ENCODE measurements at places on chromosomes 11 and 22.

- no peak for DNase-seq
Measured at GRCh38 chr11:95700471-95700817, 89.1 kb downstream of the FAM76B start.

GRCh38 chr11:75954039-75954438 is 139.0 kb downstream of the UVRAG start:
- no peak for DNase-seq

- no peak for DNase-seq
Measured at GRCh38 chr11:69863544-69864200, 44.5 kb upstream of the FGF3 start.

DNA sequence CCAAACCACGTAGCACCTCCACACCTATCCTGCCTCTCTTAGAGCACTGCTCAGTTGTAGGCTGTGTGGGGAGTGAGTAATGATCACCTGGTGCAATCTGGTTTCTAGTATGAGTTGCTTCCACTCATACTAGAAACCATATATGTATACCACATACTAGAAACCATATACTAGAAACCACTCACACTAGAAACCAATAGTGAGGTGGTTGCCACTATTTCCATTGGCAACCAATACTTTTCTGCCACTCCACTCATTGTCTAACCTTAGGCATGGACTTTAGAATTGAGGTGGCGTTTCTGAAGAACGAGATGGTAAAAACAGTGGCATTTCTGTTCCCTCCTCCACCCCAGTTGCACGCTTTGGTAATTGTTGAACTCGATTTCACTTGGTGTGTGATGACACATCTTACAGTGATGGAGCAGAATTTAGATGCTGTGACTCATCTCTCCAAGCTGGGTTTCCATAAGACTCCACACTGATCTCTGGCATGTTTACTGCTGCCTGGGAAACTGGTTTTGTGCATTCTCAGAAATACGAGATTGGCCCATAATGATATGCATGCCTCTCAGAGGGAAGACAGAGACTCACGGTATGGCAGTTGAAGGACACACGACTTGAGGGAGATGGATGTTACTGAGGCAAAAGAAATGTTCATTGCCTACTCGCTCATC is 82.9 kb downstream of the KIRREL3 start:
- DNase-seq = no peak

GRCh38 chr11:81596704-81597103 is 1137.0 kb downstream of the FAM181B start:
- no peak for DNase-seq

- no peak for DNase-seq
Measured at GRCh38 chr11:120830085-120830620, 193.7 kb upstream of the TBCEL start.

DNA sequence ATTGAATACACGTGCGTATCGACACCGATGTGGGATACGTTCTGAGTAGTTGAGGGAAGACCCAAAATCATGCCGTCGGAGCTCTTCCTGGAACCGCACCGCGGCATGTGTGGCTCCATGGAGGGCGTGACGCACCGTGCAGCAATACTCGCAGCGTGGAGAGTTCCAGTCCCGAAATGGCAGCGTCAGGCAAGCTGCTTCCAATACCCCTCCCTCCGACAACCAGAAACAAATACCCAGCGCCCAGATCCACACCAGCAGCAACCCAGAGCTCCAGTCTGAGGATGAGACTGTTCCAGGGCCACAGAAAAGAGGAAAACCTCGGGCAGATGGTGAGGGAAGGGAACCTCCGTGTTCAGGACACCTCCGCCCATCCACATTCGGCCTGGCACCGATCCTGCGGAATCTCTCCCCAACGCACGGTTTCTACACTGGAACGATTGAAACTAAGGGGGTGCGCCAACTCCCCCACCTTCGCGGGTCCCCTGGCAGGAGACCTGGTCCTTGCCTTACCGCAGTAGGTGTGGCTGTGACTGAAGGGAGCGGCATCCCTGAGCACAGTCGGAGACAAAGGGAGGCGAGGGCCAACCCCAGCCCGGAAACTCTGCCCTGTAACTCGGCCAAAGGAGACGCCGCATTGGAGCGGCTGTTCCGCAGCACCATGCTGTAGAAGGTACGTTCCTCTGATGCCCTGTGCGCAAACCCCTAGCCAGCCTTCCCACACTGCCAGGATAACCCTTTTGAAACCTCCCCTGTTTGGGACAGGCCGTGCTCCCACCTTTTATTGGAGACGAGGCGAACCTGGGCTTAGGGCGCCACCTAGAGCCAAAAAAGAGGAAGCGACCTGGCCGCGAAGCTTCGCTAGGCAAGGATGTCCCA is 28.2 kb downstream of the DBX1 start:
- peak; percentile 63 for DNase-seq

- no peak for DNase-seq
Measured at GRCh38 chr22:37905534-37906363, at the start of gene MICALL1. Gene MICALL1 (plus strand): TSS chr22:37906297. CDS start chr22:37906423, 126 bp downstream.

DNA sequence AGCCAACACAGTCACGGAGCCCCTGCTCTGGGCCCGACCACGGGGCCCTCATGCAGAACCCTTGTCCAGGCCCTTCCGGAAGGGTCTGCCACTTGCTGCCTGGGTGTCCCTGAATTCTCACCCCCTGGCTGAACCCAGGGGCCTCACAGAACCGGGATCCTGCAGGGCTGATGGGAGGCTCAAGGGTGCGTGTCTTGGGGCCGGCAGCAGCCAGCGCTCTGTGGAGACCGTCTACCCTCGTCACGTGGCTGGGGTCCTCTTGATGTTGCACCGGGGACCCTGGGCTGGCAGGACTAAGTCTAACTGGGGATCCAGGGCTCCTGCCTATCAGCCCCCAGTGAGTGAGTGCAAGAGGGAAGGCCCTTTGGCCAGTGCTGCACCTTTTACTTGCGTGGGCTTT is 19.3 kb upstream of the CCDC188 start:
- no peak for DNase-seq

- no peak for DNase-seq
Measured at GRCh38 chr22:49702068-49702397, 125.6 kb downstream of the BRD1 start.

GRCh38 chr22:17832665-17833064 is 58.4 kb upstream of the BID start:
- DNase-seq = no peak

DNA sequence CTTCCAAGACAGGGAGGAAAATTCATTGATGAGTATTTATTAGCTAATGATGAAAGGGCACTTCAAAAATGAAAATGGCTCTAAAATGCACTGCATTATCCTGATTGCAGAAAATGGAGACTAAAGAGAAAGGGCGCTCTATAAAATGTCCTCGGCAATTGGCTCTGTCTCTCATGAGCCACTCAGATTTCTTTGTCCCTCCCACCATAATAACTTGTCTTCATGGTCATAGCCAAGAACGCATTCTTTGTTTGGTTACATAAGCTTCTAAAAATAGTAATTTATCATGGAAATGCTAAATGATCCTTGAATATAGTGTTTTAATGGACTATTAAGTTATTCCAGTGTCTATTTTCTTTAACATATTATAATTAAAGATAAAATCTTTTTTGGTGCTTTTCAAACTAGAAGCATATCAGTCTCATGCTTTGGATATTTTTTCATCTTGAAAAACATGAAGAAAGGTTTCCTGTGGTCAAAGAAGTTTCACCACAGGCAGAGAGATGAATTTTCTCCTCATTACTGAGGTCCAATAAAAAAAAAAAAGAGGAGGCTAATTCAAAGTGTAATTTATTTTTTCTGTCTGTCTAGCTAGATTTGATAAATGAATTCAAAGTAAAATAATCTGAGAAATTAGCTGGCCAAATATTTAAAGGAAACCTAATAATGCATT is 238.1 kb upstream of the BLID start:
- no peak for DNase-seq

DNA sequence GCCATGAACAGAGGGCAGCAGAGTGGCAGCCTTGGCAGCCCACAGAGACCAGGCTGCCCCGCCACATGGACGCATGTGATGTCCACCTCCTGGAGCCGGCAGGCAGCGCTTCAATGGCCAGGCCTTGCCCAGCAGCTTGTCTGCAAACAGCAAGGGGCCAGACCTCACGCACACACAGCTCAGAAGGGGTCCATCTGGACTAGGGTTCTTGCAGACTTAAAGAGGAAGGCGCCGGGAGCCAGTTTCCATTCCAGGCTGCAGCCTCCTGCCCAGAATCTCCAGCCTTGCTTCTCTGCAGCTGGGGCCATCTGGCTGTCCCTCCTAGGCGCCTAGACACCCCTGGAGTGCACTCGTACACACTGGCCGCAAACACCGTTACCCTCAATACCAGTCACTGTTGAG is 91.9 kb upstream of the TMEM45B start:
- no peak for DNase-seq

DNA sequence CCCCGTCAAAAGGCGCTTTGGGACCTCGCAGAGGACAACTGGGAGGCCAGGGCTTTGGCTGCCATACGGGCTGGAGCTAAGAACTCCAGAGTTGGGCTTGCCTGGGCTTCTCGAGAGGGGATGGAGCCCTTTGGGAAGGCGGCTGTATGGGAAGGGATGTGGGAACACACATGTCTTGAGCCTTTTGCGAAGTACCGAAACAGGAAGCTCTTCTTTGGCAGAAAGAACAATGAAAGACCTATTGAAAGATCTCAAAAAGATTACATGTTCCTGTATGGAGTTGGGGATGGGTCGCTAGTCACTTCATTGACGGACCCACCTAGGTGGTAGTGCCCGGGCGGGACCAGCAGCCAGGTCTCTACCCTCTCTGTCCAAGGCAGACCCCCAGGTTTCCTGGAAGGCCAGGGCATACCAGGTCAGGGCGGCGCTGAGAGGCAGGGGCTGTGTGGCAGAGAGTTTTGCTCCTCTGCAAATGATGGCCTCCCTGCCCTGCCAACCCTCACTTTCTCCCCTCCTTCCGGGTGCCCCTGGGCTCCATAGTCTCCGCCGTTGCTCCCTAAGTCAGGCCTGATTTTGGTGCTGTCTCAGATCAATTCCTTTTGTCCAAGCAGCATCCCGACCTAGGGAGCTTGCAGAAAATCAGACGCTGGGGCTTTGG is 1.0 kb downstream of the ST14 start:
- DNase-seq = no peak

DNA sequence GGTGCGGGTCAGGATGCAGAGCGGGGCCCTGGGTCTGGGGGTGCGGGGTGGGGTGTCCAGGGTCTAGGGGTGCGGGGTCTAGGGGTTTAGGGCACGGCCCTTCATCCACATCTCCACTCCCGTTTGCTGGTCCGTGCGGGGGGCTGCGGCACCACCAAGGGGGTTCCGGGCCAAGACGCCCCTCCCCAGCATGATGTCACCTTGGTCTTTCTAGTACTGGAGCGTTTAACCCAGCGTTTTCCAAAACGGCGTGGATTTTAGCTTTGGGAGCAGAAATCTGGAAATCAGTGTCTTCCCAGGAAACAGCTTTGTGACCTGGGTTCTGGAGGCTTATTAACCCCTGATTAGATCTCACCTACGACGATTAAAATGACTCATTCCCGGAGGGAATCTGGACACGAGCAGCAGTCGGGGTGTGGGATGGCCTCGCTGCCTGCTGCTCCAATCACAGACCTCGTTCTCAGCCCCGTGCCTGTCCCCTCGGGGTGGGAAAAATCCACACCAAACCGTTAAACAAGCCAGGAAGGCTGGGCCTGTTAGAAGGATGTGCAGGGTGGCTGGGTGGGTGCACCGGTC is 759 bp downstream of the AP2A2 start:
- DNase-seq = no peak

DNA sequence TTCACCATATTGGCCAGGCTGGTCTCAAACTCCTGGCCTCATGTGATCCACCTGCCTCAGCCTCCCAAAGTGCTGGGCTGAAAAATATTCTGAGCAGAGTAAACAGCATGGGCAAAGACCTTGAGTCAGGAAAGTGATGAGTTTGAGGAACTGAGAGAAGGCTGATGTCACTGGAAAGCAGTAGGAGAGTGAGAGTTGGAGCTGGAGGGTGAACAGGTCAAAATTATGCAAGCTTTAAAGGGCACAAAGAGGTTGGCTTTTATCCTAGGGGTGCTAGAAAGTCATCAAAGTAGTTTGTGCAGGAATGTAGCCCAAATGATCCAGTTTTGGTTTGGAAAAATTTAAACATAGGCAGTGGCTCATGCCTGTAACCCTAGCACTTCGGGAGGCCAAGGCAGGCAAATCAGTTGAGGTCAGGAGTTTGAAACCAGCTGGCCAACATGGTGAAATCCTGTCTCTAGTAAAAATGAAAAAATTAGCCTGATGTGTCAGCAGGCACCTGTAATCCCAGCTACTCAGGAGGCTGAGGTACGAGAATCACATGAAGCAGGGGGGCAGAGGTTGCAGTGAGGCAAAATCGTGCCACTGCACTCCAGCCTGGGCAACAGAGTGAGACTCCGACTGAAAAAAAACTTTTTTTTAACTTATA is 44.7 kb upstream of the CXCR5 start:
- no peak for DNase-seq

- DNase-seq = no peak
Measured at GRCh38 chr22:37726241-37726887, 29.5 kb downstream of the TRIOBP start.

GRCh38 chr11:64355078-64355940 is 3.7 kb upstream of the RPS6KA4 start:
- DNase-seq = peak; percentile 88

DNA sequence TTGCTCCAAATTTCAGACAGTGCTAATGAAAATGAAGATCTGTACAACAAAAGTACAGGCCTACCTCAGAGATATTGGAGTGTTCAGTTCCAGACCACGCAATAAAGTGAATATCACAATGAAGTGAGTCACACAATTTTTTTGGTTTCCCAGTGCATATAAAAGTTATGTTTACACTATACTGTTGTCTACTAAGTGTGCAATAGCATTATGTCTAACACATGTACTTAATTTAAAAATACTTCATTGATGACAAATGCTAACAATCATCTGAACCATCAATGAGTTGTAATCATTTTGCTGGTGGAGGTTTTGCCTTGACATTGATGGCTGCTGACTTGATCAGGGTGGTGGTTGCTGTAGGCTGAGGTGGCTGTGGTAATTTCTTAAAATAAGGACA is 60.6 kb upstream of the E2F8 start:
- DNase-seq = no peak

DNA sequence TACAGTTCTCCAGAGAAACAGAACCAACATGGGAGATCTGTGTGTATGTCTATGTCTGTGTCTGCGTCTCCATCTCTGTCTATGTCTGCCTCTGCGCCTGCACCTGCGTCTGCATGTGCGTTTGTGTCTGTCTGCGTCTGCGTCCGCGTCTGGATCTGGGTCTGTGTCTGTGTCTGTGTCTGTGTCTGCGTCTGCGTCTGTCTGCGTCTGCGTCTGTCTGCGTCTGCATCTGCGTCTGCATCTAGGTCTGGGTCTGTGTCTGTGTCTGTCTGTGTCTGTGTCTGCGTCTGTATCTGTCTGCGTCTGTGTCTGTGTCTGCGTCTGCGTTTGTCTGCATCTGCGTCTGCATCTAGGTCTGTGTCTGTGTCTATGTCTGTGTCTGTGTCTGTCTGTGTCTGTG is 88.4 kb upstream of the SLC22A12 start:
- no peak for DNase-seq

- no peak for DNase-seq
Measured at GRCh38 chr22:46018859-46019258, 41.9 kb upstream of the WNT7B start.
